ENCODE measurements at places on chromosomes 1 and 21.

- no peaks in the 10 kb centered on the region for H3K4me1 ChIP-seq
- H3K36me3 ChIP-seq = no peaks in the 10 kb centered on the region
- H3K27ac ChIP-seq = no peak overlapping the region
Observed at GRCh38 chr1:110164725-110165350, 14.5 kb downstream of the SLC6A17 start.

GRCh38 chr21:18518054-18518481, 114.5 kb upstream of the TMPRSS15 start:
- no peak overlapping the region for H3K4me3 ChIP-seq
- H3K4me1 ChIP-seq = no peaks in the 10 kb centered on the region

GRCh38 chr1:185375583-185375982, 58.5 kb upstream of the IVNS1ABP start:
- no peaks in the 10 kb centered on the region for H3K36me3 ChIP-seq
- DNase-seq = no peak
- peaks cover 14% of the 10 kb centered on the region for H3K4me1 ChIP-seq
- H3K4me3 ChIP-seq = no peak overlapping the region
- H3K27me3 ChIP-seq = no peaks in the 10 kb centered on the region

GRCh38 chr21:41316200-41317062, at the start of gene FAM3B:
TSS of gene FAM3B (plus strand) at chr21:41316801. CDS start at chr21:41316880, 79 bp downstream.
- H3K4me1 ChIP-seq = peaks cover 4% of the 10 kb centered on the region
- H3K4me3 ChIP-seq = no peak within 1 kb of the TSS
- peaks cover 19% of the 10 kb centered on the region for H3K27me3 ChIP-seq
- no peak for DNase-seq

DNA sequence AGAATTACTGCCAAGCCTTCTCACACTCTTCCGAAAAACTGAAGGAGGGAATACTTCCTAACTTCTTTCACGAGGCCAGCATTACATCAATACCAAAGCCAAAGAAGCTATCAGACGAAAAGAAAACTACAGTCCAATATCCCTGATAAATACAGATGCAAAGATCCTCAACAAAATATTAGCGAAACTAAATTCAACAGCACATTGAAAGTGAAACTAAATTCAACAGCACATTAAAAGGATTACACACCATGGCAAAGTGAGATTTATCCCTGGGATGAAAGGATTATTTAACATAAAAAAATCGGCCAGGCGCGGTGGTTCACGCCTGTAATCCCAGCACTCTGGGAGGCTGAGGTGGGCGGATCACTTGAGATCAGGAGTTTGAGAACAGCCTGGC, 176.8 kb downstream of the FAF1 start:
- no peaks in the 10 kb centered on the region for H3K27me3 ChIP-seq
- DNase-seq = no peak
- no peaks in the 10 kb centered on the region for H3K4me1 ChIP-seq
- H3K4me3 ChIP-seq = no peak overlapping the region

- no peaks in the 10 kb centered on the region for H3K36me3 ChIP-seq
- no peaks in the 10 kb centered on the region for H3K27me3 ChIP-seq
- no peak for DNase-seq
- H3K4me3 ChIP-seq = no peak overlapping the region
- H3K4me1 ChIP-seq = no peaks in the 10 kb centered on the region
Observed at GRCh38 chr1:70819231-70819630, 228.4 kb downstream of the PTGER3 start.

- DNase-seq = no peak
- H3K4me1 ChIP-seq = no peaks in the 10 kb centered on the region
- peaks cover 3% of the 10 kb centered on the region for H3K27me3 ChIP-seq
- no peaks in the 10 kb centered on the region for H3K36me3 ChIP-seq
Observed at GRCh38 chr1:54124472-54124871, 28.3 kb downstream of the CDCP2 start.

DNA sequence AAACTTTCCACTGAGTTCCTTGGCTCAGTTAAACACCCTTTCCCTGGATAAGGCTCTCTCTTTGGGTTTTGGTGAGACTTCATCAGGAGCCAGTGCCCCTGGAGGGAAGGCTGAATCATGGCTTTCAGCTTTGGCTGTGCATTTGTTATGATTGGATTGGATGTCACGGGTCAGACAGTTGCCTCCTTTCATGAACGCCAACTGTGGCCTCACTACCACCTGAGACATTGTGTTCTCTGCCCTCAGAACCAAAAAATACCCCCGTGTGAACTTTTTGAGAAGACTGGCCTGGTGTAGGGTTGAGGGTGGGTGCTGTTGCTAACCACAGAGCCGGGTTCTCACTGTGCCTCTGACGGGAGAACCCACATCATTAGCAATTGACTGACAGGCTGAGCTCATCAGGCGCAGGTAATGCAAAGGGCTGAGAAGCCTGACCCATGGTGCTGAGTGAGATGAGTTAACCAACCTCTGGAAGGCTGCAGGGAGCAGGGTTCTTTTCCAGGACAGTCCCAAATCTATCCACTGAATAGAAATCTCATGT, 65.6 kb downstream of the HHAT start:
- no peak for DNase-seq
- no peak overlapping the region for H3K4me3 ChIP-seq
- H3K36me3 ChIP-seq = no peaks in the 10 kb centered on the region
- H3K4me1 ChIP-seq = peaks cover 4% of the 10 kb centered on the region
- no peaks in the 10 kb centered on the region for H3K27me3 ChIP-seq

GRCh38 chr1:222049176-222049575, 307.3 kb upstream of the DUSP10 start:
- no peak overlapping the region for H3K27ac ChIP-seq
- H3K4me1 ChIP-seq = no peaks in the 10 kb centered on the region

DNA sequence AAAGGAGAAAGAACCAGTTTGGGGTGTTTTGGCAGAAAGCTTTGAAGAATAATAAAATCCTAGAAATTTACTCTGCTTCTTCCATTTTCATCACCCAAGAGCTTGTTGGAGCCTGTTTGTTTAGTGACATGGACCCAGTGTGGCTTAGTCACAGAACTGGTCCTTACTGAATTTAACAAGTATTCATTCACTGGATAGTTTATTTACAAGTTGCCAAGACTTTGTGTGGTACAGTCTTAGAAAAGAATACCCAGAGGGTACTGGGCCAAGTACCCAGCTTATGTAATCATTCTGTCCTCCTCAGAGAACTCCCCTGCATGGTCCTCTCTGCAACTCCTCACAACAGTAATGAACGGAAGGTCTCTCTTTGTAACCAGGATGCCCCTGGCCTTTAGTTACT, 16.4 kb downstream of the RAB4A start:
- no peak for DNase-seq
- H3K4me1 ChIP-seq = peaks cover 20% of the 10 kb centered on the region
- peaks cover 6% of the 10 kb centered on the region for H3K36me3 ChIP-seq
- H3K27me3 ChIP-seq = no peaks in the 10 kb centered on the region
- no peak overlapping the region for H3K27ac ChIP-seq

- no peaks in the 10 kb centered on the region for H3K27me3 ChIP-seq
- no peaks in the 10 kb centered on the region for H3K36me3 ChIP-seq
- H3K27ac ChIP-seq = no peak overlapping the region
- DNase-seq = no peak
- H3K4me1 ChIP-seq = peaks cover 20% of the 10 kb centered on the region
- no peak overlapping the region for H3K4me3 ChIP-seq
Observed at GRCh38 chr1:53766831-53767405, 28.0 kb upstream of the GLIS1 start.

GRCh38 chr1:52978045-52978444, 51.0 kb downstream of the SCP2 start:
- no peak overlapping the region for H3K4me3 ChIP-seq
- no peaks in the 10 kb centered on the region for H3K4me1 ChIP-seq
- peaks cover 5% of the 10 kb centered on the region for H3K36me3 ChIP-seq
- H3K27ac ChIP-seq = no peak overlapping the region
- DNase-seq = no peak

- no peaks in the 10 kb centered on the region for H3K36me3 ChIP-seq
- no peak for DNase-seq
- H3K4me3 ChIP-seq = peak overlapping the region; percentile 79
- H3K4me1 ChIP-seq = peaks cover 36% of the 10 kb centered on the region
Observed at GRCh38 chr1:33036051-33036525, 595 bp downstream of the AK2 start.

- H3K27me3 ChIP-seq = no peaks in the 10 kb centered on the region
- no peaks in the 10 kb centered on the region for H3K36me3 ChIP-seq
- H3K4me3 ChIP-seq = no peak overlapping the region
- no peaks in the 10 kb centered on the region for H3K4me1 ChIP-seq
- DNase-seq = no peak
Observed at GRCh38 chr1:57017717-57018116, 51.9 kb upstream of the C8B start.

GRCh38 chr1:46043458-46044017, 88.9 kb downstream of the PIK3R3 start:
- no peaks in the 10 kb centered on the region for H3K36me3 ChIP-seq
- no peak for DNase-seq
- no peak overlapping the region for H3K4me3 ChIP-seq
- H3K4me1 ChIP-seq = no peaks in the 10 kb centered on the region

- no peaks in the 10 kb centered on the region for H3K36me3 ChIP-seq
- DNase-seq = no peak
- no peak overlapping the region for H3K27ac ChIP-seq
- no peaks in the 10 kb centered on the region for H3K27me3 ChIP-seq
Observed at GRCh38 chr1:43482215-43482614, 28.5 kb upstream of the HYI start.

DNA sequence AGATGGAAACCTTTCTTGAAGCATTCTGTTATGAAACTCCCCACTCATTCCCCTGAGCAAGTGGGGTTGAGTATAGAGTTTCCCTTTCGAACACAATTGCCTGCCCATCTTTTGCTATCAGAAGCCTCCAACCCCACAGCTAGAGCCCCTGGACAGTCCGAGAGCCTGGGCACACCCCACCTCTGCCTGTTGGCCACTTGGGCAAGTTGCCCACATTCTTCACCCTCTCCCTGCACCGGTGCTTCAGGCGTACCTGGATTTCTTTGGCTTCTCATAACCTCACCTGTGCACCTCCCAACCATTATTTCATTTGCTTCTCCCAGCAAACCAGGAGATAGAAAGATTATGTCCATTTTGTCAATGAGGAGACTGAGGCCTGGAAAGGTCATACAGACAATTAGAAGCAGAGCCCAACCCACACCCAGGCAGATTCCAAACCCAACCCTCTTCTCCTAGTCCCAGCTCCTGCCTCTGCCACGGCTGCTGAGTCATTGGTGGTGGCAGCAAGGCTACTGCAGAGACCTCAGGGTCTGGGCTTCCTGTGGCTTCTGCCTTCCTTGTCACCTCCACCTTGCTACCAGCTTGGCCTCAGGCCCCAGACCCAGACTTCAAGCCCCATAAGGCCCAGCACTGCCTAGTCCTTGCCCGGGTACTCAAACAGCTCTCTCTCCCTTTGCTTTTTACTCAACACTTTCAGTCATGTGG, 118.7 kb upstream of the ZBTB40 start:
- H3K27me3 ChIP-seq = no peaks in the 10 kb centered on the region
- no peaks in the 10 kb centered on the region for H3K36me3 ChIP-seq
- H3K4me3 ChIP-seq = no peak overlapping the region
- H3K4me1 ChIP-seq = no peaks in the 10 kb centered on the region

DNA sequence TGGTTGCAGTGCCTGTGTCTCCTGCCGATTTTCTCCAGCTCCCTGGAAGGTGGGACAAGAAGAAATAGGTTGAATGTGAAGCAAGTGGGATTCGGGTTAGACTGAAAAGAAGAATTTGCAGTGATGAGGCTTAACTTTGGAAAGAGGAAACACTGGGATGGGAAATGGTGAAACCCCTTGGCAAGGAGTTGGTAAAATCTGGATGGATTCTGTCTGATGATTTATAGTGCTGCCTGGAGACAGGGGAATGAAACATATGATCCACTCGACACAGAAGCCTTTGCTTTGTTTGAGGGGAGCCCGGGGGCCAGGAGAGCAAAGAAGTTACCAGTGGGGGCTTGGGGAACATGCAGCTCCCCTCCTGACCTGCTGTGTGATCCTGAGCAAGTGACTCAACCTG, 67.2 kb downstream of the UBIAD1 start:
- no peaks in the 10 kb centered on the region for H3K36me3 ChIP-seq
- no peak overlapping the region for H3K4me3 ChIP-seq
- H3K27me3 ChIP-seq = no peaks in the 10 kb centered on the region
- no peak overlapping the region for H3K27ac ChIP-seq

GRCh38 chr1:17194615-17195528, 10.1 kb upstream of the PADI1 start:
- no peak for DNase-seq
- H3K36me3 ChIP-seq = no peaks in the 10 kb centered on the region
- H3K4me1 ChIP-seq = no peaks in the 10 kb centered on the region
- H3K27ac ChIP-seq = no peak overlapping the region
- H3K4me3 ChIP-seq = no peak overlapping the region

DNA sequence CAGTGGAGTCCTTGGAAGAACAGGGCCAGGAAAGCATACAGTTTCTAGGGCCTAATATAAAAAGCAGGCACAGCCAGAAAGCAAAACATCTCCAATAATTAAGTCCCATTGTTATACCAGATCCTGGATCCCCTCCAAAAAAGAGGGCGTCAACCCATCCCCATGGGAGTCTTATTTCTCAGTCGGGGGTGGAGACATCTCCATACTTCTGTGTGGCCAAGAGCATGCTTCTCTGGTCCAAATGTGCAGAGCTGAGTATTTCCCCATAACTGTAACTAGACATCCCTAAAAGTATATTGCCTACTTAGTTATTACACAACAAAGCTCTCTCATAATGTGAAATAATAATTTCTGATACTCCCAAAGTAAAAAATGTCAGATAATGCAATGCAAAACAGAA, 104.2 kb upstream of the SOX13 start:
- no peak for DNase-seq
- H3K36me3 ChIP-seq = no peaks in the 10 kb centered on the region
- no peaks in the 10 kb centered on the region for H3K27me3 ChIP-seq
- no peak overlapping the region for H3K4me3 ChIP-seq
- H3K4me1 ChIP-seq = no peaks in the 10 kb centered on the region
- H3K27ac ChIP-seq = no peak overlapping the region

DNA sequence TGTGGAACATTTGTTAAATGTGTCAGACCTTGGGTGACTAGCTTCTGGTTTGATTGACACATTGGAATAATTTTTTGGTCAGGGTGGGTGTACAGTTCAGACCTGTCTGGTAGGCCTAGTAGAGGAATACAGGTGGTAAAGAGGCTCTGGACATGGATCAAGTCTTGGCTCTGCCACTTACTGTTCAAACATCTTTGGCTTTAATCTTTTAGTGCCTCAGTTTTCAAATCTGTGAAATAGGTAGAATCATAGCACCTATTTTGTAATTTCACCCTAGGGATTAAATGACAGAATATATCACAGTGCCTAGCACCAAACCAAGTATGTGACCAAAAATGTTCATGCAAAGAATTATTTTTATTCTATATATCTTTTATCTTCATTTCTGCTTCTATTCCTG, 340.4 kb downstream of the RPS6KC1 start:
- H3K4me1 ChIP-seq = no peaks in the 10 kb centered on the region
- H3K4me3 ChIP-seq = no peak overlapping the region
- H3K27ac ChIP-seq = no peak overlapping the region

- peaks cover 45% of the 10 kb centered on the region for H3K4me1 ChIP-seq
- DNase-seq = peak; percentile 15
- no peak overlapping the region for H3K4me3 ChIP-seq
- no peak overlapping the region for H3K27ac ChIP-seq
- H3K27me3 ChIP-seq = no peaks in the 10 kb centered on the region
Observed at GRCh38 chr1:235015291-235015985, 113.2 kb downstream of the TOMM20 start.

DNA sequence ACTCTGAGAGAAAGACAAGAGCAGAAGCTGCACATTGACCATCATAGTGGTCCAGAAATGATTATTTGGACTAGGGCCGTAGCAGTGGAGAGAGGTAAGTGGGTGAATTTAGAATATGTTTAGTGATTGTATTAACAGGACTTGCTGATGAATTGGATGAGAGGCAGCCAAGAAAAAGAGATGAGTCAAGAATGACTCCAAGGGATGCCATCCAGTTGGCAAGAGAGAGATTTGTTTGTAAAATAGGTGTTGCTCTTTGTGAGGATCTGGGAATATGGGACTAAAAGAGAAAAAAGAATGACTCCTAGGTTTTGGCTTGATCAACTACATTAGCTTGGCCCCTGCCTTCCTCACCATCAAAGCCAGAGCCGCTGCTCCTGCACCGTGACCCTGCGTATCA, 54.2 kb upstream of the ARTN start:
- H3K4me3 ChIP-seq = no peak overlapping the region
- no peaks in the 10 kb centered on the region for H3K27me3 ChIP-seq
- H3K4me1 ChIP-seq = no peaks in the 10 kb centered on the region
